ENCODE measurements at places on chromosomes 12 and 14.
A peak's percentile ranks its signal among the peaks of the same experiment; 100 is the strongest.

- DNase-seq, result no peak
These were observed 19.6 kb downstream of the SLC25A29 start for GRCh38 chr14:100286484-100287191.

DNA sequence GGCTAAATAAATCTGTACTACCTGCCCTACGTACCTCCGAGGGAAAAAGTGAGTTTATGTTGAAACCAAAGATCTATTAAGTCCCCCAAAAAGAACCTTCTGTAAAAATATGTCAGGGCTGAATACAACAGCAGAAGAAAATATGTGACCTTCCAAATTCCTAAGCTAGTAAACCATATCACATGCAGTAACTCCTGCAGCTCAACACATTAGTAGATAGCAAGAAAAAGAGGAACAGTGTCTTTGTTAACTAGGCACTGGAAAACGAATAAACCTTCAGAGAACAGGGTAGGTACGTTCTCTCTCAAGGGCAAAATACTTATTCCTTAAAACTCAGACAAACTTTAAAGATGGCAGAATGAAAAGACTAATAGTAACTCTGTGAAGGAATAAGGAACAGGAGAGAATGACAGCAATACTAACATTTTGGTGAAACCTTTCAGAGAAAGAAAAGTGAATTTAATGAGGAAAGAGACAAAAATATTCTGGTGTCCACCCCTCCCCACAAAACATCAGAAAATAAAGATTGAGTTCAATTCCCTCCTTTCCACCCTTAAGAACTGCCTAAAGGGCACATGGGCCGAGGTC, 18.0 kb downstream of the CBX5 start:
- DNase-seq, result no peak

DNA sequence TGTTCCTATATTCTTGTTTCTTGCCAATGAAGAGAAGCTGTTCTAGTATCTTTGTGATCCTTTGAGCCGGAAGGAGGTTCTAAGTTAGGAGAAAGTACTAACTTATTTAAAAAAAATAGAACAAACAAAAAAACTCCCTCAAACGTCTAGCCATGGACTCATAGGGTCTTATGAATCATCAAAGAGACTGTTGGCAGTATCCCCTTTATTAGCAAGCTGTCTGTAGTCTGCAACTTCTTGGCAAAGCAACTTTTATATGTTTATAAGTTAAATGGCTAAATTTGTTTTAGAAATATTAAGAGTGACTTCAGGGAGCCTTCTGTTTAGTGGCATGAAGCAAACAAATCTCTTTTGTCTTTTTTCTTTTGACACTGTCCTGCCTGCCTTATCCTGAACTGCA, 291.9 kb downstream of the FUT8 start:
- DNase-seq, result no peak

DNA sequence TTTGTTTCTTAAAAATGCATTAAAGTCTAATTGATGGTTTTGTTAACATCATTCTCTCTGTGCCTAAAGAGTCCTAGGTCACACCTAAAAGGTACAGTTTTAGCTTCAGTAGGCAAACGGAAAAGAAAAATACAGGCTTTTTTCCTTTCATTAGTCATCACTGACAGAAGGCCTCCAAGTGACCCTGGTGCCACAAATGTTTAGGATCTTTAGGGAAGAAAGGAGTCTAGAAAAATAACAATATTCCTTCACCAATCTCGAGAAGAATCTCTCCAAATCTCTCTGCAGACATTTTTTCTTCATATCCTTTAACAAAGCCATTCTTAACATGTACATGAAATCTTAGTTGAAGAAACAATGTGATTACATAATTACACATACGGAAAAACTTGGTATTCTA, 2.0 kb downstream of the DENND5B start:
- no peak for DNase-seq

GRCh38 chr12:50541139-50541538, 36.4 kb downstream of the DIP2B start:
- DNase-seq, result no peak

DNA sequence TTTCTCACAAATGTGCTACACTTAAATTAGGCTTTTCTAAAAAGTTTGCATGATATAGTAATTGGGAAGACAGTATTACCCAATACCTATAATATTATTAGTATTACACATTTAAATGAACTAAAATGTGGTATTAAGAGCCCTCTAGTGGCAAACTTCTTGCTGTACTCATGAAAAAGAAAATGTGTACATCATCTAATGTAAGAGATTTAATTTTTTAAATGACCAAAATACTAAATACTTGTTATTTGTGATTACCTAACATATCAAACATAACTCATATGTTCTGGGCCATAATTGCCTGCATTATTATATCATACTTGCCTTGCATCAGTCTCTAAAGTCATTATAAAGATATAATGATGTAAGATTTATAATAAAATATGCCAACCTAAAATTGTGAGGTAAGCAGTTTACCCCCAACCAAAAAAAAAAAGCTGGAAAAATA, 64.2 kb downstream of the DNAI7 start:
- DNase-seq, result peak; percentile 77

- DNase-seq, result no peak
These were observed 10.7 kb upstream of the TXNRD1 start for GRCh38 chr12:104204690-104205480.

DNA sequence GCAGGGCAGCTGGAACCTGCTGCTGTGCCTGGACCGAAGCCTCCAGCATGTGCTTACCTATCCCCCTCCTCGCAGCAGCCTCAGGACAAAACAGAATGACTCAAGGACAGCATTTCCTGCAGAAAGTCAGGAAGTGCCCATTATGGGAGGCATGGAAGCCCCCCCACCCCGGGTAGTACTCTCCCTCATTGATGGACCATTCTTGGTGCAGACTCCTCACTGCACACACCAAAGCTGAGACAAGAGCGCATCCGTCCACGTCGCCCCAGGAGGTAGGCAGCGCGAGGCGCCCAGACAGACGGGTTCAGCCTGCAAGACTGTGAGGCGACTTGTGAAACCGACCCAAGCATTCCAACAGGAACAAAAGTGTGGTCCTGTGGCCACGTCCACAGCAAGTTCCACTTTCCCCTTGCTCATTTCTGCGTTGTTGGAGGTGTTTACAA, 243.9 kb upstream of the ATXN7L3B start:
- DNase-seq, result no peak

DNA sequence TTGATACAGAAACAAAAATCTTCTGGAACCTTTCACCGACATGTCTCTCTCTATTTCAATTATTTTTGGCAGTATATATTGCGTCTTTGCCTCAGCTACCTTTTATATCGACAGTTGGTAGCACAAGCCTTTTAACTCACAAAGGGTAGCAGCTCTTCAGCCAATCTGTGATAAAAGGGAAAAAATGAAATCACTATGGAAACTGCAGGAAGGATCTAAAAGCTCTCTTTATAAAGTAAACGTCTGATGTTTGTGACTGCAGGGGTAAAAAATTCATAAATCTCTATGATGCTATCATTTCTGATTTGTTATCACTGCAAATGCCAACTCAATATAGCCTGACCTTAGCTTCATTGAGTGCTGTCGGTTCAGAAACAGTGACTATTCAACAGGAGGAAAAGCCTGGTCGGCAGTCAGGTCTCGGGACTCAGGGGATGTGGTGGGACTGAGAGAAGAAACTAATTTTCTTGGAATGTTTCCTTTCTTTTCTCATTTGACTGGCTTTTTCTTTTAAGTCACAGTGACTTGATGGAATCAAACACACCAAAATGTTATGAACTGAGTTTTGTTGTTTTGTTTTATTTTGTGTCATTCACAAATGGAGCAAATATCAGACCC, 5.9 kb upstream of the RMST start:
- DNase-seq, result no peak

- no peak for DNase-seq
These were observed 28.0 kb downstream of the SLC15A4 start for GRCh38 chr12:128795530-128796361.

DNA sequence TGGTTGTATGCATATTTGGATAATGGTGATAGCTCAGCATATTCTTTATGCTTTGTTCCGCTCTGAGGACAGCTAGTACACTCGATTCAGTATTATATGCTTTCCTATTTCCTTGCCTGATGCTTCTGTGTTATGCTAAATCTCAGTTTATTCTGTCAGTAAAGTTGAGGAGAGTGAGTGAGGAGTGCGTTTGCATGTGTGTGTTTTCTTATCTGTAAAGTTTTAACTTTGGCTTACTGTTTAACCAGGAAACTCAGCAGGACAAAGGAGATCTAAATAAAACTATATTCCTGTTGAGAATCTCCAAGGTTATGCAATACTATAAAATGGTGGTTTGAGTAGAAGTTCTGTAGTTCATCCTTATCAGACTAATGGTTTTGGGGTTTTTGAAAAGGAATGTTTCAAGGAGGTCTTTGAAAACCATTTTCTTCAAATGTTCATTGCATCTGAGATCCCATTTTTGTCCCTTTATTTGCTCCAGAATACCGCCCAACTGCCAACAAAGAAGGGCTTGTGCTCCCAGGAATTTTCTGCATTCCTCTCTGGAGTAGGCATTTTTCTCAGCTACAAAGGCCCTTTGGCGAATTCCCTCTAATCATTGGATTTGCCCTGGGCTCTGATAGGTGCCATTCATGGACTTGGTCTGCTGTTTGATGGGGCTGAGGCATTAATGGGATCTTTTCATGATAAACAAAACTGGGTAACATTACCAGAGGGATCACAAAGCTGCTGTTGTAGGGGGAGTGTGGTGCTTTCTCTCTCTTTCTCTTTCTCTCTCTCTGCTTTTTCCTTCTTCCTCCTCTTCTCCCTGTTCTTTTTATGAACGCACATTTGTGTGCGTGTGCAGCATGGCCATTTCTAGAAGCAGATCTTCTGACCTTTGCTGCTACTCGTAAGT, 71.7 kb downstream of the HMGA2 start:
- no peak for DNase-seq

DNA sequence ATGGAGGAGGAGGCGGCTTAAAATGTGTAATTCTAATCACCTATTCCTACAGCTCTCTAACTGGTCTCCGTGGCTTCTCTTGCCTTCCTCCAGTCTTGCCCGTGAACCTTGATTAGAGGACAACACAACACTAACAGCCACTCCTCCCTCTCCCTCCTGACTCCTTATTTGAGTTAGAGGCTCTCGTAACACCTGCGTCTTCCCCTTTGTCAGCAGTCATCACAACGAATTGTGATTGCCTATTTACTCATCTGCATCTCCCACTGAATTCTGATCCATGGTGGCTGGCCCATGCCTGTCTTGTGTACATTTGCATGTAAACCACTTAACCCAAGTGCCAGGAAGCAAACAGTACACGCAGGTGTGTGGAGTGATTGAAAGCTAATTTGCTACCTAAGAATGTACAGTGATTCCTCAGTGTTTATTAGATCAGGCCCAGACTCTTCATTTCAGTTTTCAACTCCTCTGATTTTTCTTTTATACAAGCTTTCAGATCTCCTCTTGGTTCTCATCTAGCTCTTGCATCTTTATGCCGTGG, 154.5 kb downstream of the MON2 start:
- DNase-seq, result no peak

GRCh38 chr12:49567611-49568441, at the start of gene MCRS1:
Gene MCRS1, minus strand, starts transcription at chr12:49568142. Its CDS starts 1,411 bp downstream, at chr12:49566731.
- peak; percentile 91 for DNase-seq

- no peak for DNase-seq
These were observed 61.1 kb downstream of the TPH2 start for GRCh38 chr12:71999795-72000194.

GRCh38 chr12:115574826-115575225, 702.7 kb downstream of the MED13L start:
- no peak for DNase-seq

GRCh38 chr12:96408993-96409392, 8.8 kb upstream of the CDK17 start:
- DNase-seq, result no peak

DNA sequence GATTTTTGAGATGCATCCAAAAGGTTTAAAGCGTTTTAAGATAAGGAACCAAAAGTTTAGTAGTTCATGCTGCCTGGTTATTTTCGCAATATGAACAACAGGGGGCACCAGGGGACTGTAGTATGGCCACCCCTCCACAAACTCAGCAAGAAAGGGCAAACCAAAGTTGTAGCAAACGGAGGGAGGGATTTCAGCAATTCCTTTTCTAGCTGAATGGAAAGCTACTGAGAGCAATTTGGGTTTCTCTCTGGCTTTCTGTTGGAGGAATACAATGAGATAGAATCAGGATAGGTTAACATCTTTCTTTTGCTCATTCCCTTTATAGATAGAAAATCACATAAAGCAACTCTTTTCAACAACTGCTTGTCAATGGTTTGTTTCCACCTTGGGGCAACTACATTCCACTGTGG, 62.5 kb downstream of the DRAM1 start:
- DNase-seq, result peak; percentile 76

DNA sequence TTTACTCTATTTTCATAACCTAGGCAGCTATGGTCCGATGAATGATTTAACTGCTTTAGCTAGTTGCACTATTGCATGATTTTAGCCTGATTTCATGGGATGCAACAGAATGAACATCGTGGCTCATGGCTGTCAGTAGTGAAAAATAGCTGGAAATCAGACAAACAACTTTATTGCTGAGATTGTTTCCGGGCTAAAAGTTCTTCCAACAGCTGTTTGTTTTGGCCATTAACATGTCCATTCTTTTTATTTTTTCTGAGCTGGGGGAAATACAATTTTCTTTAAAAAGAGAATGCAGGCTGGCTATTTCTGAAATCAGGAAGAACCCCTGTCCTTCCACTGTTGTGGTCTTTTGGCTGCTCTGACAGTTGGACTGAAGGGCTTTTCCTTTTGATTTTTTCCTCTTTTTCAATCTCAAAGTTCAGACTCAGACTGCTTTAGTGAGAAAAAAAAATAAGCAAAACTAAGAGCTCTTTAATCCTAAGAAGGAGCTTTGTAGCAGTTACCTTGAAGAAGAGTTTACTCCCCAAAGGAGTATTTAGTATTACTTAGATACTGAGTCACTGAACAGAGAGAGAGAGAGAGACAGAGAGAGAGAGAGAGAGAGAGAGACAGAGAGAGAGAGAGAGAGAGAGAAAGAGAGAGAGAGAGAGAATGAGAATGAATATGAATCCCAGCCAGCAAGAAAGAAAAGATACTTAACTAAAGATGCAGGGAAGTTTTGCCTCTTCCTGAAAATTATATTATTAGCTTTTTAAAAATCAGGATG, at the start of gene NAV3:
NAV3 (plus strand) TSS at position 312 of the 769 bp plus-strand sequence. CDS start 568 bp downstream, outside the sequence.
- no peak for DNase-seq

GRCh38 chr12:55966408-55967281, at the start of gene CDK2:
Gene CDK2, plus strand, starts transcription at chr12:55966830. Its CDS starts 179 bp downstream, at chr12:55967009.
- peak; percentile 69 for DNase-seq

GRCh38 chr12:104177663-104178501, 37.7 kb upstream of the TXNRD1 start:
- DNase-seq, result peak; percentile 91

- peak; percentile 54 for DNase-seq
These were observed 95.1 kb downstream of the LLPH start for GRCh38 chr12:66035288-66035966.

- DNase-seq, result peak; percentile 7
These were observed 158.5 kb downstream of the PRKCH start for GRCh38 chr14:61479746-61480502.
